ENCODE measurements at places on chromosomes 4 and X.

DNA sequence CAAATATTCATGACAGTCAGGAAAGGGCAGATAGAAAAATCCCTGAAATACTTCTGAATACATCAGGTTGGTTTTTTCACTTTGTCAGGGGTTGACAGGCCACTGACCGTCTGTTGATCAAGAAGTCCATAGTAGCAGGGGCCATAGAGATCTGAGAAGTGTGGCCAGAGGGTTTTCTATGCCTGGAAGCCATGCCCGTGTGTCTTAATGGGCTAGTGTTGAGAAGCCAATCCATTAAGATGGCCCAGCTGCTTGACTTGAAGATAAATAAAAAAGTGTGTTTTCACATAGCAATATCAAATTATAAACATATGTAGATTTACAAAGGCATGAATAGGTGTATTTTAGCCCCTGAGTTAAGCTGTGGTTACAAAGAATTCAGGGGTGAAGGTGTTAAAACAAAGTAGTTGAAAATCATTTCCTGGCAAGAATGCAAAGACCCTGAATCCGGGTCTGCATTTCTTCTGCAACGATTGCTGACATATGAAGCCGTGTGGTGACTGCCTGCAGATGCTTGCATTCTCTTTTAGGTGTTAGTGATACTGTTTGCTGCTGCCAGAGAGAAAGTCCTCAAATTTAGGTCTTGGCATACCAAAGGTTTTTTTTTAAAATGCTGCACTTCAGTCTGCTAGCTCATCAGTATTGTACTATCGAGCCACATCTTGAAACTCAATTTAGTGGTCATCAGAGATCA is 9.3 kb upstream of the LIMCH1 start:
- no peak for DNase-seq

- no peak for DNase-seq
Observed at GRCh38 chr4:8254076-8254475, 15.5 kb upstream of the HTRA3 start.

DNA sequence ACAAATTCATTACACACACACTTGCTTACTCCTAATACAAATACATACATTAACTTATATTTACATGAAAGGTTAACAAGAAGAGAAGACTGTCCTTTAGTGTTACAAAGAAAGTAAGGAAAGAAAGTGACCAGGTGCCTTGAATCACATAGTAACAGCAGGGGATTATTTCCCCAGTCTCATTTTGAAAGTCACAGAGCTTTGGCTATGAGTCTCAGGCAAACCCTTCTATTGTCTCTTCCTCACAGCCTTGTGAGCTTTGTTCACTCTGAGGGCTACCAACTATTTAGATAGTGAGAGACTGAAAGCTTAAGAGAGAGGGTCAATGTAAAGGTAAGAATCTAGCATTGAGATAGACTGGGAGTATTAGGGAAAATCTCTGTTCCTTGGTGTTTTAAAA is 161.6 kb downstream of the NPNT start:
- DNase-seq: no peak

DNA sequence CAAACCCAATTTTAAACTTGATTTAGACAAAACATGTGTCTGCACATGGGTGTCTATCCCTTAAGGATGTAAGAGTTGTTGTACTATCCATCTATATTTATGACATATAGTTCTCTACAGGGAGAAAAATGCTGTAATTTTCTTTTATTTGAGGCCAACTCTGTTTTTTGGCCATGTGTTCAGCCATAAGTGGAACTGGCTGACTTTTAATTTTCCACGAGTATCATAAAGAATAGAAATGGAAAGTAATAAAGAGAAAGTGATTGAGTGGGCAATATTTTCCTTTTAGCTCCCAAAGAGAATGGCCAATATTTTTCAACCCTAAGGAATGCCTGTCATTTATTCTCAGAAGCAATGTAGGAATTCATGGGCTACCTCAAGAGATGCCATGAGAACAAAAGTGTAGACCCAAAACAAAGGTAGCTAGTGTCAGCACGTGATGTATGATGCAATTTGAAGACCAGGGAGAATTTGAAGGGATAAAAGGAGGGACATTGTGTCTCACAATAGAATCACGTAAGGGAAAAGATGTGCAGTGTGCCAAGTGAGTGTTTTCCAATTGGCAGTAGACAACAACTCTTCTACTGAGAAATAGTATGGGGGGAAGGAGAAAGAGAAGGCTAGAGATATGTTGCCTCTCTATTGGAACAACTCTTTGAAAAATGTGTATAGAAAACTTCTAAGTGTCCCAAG is 27.8 kb upstream of the MXRA5 start:
- DNase-seq: no peak

GRCh38 chr4:175946472-175947116 is 119.0 kb upstream of the WDR17 start:
- no peak for DNase-seq

GRCh38 chr4:38130884-38131283 is 170.7 kb downstream of the PTTG2 start:
- DNase-seq: no peak

- no peak for DNase-seq
Observed at GRCh38 chr4:139191373-139191772, 14.4 kb upstream of the ELF2 start.

GRCh38 chr4:128299848-128300247 is 12.2 kb upstream of the PGRMC2 start:
- no peak for DNase-seq

DNA sequence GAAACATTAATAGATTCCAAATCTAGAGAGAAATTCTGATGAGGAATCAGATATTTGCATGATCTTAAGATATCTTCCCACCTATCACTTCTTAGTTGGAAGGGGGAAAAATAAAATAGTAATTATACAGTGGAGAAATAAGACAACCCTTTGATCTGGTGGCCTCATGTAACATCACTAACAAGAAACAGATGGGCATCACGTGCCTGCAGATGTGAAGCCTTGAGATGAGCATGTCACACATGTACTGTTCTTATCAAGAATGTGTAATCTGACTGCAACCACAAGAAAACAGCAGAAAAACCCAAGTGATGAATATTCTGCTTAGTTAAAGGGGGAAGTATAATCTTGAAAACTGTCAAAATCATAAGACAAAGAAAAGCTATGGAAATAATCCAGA is 31.4 kb upstream of the NKX6-1 start:
- no peak for DNase-seq

GRCh38 chr4:53994382-53995102 is 69.9 kb downstream of the CHIC2 start:
- no peak for DNase-seq

Data from smooth muscle cell of the brain vasculature (primary cell).